ENCODE measurements at places on chromosomes 2 and 18.

- no peak for DNase-seq
These were observed 2.3 kb upstream of the CTIF start for GRCh38 chr18:48536516-48536915.

DNA sequence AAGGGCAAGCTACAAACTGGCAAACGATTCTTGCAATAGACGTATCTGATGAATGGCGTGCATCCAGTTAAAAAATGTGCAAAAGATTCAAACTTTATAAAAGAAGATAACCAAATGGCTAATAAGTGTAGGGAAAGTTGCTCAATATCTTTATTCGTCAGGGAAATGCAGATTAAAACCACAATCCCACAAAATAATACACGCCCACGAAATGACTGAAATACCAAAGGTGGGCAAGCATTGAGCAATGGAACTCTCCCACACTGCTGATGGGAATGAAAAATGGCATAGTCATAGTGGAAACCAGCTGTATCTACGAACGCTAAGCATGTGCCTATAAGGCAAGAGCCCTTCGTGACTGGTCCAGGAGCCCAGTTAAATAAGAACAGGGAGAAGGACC is 168.6 kb upstream of the SIX2 start:
- DNase-seq, result no peak

GRCh38 chr18:54801374-54801773 is 26.9 kb upstream of the RAB27B start:
- no peak for DNase-seq

DNA sequence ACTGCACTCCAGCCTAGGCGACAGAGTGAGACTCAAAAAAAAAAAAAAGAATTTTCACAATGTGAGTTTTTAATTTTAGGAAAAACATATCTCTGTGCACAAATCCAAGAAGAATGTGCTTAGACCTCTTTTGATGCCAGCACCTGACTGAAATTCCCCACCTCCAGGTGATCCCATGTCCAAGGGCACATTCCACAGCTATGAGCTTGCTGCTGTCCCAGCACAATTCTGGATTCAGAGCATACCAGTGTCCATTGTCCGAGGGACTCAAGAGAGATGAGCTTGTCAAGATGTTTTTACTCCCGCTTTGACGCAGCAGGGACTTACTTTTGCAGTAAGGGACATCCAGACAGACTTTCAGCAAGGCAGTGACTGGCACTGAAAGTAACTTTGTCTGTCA is 489.1 kb upstream of the ACVR2A start:
- DNase-seq, result no peak

- no peak for DNase-seq
These were observed 820 bp upstream of the SH3BP4 start for GRCh38 chr2:234950730-234951663.

- no peak for DNase-seq
These were observed 33.6 kb downstream of the TWIST2 start for GRCh38 chr2:238881353-238882081.

DNA sequence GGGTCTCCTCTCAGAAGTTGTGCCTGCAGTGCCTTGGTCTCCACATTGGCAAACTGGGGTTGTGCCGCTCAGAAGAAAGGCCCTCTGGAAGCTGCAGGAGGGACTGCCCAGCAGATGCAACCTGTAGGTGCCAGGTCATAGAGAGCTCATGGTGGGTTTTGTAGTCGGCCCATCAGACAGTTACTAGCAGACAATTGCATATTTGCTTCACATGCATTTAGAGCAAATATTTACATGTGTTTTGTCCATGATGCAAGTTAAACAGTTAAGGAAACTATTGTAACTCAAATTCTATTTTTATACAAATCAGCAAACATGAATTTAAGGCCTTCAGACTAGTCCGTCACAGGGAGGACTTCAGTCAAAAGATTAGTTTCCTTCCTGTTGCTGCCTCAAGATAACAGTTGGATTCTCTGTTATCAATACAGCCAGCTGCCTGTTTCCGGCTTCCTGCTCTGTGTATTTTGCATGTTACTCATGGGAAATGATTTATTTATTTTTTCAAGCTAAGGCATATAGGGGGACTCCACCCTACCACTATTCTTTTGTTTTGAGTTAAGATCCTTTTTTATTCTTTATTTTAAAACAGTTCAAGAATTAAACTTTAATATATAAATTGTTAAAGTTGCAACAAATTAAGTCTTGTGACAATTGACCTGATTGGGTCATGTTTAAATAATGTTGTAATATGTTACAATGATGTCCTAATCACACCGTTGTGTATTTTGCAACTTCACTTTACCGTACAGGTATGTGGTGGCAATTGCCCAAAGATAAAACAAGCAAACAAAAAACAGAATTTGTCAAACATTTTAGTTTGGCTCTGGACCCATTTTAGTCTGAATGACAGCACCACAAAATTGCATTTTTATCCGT is 133.5 kb downstream of the SPTBN1 start:
- no peak for DNase-seq

DNA sequence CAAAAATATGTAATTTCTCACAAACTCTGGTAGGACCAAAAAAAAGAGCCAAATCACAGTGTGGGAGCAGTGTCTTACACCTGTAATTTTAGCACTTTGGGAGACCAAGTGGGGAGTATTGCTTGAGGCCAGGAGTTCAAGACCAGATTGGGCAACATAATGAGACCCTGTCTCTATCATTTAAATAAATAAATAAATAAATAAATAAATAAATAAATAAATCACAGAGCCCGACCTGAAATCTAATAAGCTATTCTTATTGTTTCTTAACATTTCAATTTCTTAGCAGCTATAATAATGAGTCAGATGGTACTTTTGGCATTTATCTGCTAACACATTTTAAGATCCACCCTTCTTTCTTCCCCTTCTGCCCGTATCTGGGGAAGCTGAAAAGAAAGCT is 1229.6 kb downstream of the SUCLG1 start:
- no peak for DNase-seq

DNA sequence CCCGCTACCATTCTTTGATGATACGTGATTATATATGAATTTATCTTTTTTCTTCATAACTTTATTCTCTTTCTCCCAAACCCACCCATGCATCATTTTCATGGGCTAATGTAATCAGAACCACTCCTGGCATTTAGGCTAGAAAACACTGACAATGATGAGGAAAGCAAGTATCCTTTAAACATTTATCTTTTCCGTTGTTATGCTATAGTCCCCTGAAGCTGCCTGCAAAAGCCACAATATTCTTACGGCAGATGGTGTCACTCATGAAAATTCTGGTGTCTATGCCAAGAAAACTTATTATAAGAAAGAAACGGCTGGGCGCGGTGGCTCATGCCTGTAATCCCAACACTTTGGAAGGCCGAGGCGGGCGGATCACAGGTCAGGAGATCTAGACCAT is 221.8 kb upstream of the CTAGE1 start:
- no peak for DNase-seq

DNA sequence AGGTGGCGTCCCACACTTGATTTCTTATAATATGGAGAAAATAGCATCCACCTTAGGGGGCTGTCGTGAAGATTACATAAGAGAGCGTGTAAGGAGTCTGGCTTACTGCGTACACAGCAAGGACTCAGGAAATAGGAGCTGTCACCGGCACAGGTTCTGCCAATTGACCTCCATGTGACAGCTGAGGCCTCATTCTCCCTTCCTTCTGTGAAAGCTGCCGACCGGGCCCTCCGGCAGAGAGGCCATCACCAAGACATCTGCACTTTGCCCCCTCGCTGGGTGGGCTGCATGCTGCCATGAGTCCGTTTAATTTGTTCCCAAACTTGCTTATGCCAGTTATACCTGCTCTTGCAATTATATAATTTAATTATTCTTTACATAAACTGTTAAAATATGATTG is 27.7 kb downstream of the HS1BP3 start:
- no peak for DNase-seq

GRCh38 chr2:45169339-45170190 is 160.3 kb upstream of the SIX2 start:
- no peak for DNase-seq

GRCh38 chr2:17800219-17800618 is 16.0 kb upstream of the MSGN1 start:
- DNase-seq, result no peak

GRCh38 chr2:137221797-137222492 is 456.6 kb downstream of the THSD7B start:
- DNase-seq, result no peak

DNA sequence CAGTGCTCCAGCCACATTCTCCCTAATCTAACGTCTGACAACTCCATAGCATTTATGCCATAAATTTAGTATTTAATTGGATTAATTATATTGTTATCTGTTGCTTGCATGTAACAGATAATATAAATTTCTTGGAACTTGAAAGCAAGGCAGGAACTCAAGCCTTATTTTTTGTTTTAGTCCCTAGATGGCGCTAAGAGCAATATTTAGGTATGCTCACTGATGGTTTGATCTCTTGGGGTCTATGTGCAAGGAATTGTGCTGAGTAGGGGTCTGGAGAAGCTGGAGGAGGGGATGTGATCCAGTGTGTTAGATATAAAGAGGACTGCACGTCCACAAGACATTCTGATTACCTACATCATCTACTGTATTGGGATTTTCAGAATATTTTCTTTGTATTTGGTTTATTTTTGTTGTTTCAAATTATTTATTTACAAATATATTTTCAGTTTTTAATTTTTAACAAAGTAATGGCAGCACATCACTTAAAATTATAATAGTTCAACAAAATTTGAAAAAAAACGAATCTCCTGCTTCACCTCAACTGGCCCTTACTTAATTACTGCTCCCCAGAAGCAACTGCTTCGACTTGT is 32.8 kb downstream of the KATNAL2 start:
- DNase-seq, result no peak

- no peak for DNase-seq
These were observed 123.4 kb upstream of the PDE1A start for GRCh38 chr2:182550234-182550633.

GRCh38 chr2:85724731-85725181 is 29.0 kb upstream of the ATOH8 start:
- no peak for DNase-seq

DNA sequence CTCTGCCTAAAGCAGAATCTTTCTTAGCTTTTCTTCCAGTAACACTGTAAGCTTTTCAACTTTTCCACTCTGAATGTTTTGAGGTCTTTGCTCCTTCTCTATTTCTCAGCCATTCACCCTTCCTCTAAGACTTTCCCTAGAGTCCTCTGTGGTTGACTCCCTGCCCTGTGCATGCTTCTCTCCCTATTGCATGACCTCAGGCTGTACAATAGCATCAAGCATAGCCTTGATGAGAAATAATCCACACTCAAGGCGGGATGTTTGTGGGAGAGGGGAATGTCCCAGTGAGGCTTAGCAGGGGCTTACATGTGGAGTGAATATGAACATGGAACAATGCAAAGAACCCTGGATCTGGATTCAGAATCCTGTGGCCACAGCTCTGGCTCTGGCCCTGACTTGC is 48.4 kb upstream of the IGFBP5 start:
- no peak for DNase-seq

GRCh38 chr2:21910832-21911507 is 787.2 kb downstream of the TDRD15 start:
- no peak for DNase-seq

GRCh38 chr2:72413716-72414115 is 266.1 kb upstream of the CYP26B1 start:
- DNase-seq, result no peak
